Upper lobe of left lung (tissue), 6 donors: ENCODE measurements at places on chromosomes 12 and 14. TPM values are rescaled to one million over a fixed set of nuclear protein-coding genes. Genes with fewer than 3 reads are reported as not detected.

The SERPINA5 gene
- 1.5 TPM for total RNA-seq

The FAM222A gene
- 4.4 TPM for total RNA-seq

DNA sequence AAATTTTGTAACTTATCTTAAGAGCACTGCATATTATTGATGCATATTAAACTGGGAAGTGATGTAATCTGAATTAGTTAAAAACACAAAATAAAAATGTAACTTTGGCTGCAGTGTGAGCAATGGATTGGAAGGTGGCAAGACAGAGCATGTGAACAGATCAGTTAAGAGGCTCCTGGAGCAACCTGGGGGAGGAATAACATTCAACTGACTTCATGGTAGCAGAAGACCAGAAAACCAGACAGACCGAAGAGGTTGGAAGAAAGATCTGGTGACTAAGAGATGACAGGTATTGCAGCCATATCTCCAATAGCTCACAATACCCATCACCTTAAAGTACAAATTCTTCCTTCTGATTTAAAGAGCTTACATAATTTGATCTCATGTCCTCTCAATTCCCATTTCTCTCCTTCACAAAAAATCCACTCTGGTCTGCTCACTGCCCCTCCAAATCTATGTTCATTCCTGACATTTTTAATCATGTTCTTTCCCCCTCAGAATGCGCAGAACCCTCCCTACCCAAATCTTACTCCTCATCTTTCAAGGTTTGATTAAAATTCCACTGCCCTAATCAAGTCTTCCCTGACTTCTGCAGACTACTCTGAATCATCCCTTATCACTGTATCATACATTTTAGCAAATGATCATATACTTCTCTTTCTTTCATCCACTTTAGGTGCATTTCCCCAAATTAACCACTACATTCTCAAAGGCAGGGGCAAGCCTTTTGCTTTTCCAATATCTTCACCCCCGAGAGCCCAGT, 51.5 kb downstream of the DUSP16 start:
- H3K4me3 ChIP-seq = no peak overlapping the region
- H3K27ac ChIP-seq = no peak overlapping the region
- H3K4me1 ChIP-seq = peaks cover 31% of the 10 kb centered on the region
- DNase-seq = no peak

DNA sequence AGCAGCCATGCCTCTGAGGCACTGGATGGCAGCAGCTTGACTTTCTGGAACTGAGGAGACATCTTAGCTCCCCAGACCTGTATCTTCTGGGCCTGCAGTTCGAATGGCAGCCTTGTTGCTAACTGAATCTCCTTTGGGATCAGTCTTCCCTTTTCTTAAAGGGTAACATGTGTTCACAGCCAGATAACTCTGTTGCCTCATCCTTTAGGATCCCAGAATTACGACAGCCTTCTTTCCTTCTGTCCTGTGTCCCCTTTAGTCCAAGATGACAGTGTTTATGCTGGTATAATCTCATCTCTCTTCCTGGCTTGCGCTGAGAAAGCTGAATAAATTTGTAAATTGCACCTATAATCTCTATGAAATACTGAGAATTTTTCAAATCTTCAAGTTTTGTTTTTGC, 9.1 kb upstream of the ERC1 start:
- H3K27me3 ChIP-seq = no peaks in the 10 kb centered on the region
- H3K4me1 ChIP-seq = no peaks in the 10 kb centered on the region
- H3K27ac ChIP-seq = no peak overlapping the region

- DNase-seq = no peak
- no peak overlapping the region for H3K27ac ChIP-seq
- no peaks in the 10 kb centered on the region for H3K4me1 ChIP-seq
- no peak overlapping the region for H3K4me3 ChIP-seq
Observed at GRCh38 chr14:59814988-59815387, 55.6 kb downstream of the RTN1 start.

GRCh38 chr12:729221-729620, 23.2 kb upstream of the WNK1 start:
- H3K27ac ChIP-seq = no peak overlapping the region
- no peaks in the 10 kb centered on the region for H3K4me1 ChIP-seq
- H3K4me3 ChIP-seq = no peak overlapping the region
- no peaks in the 10 kb centered on the region for H3K27me3 ChIP-seq
- DNase-seq = no peak
- H3K36me3 ChIP-seq = no peaks in the 10 kb centered on the region
